Smooth muscle cell of the pulmonary artery (primary cell): ENCODE measurements at places on chromosomes 5 and 9. TPM values are rescaled to one million over a fixed set of nuclear protein-coding genes. Genes with fewer than 3 reads are reported as not detected.

APC gene
- 74.2 and 83.9 TPM in 2 replicates for total RNA-seq

CCNI2 gene
- not detected in 2 replicates for total RNA-seq

OTP gene
- not detected in 2 replicates for total RNA-seq

SPATA31C1 gene
- total RNA-seq: not detected in 2 replicates

PGM5 gene
- total RNA-seq: 16.3 and 33.3 TPM in 2 replicates

AIF1L gene
- 0.46 and 1.2 TPM in 2 replicates for total RNA-seq

CARD9 gene
- total RNA-seq: 0.85 and 3.1 TPM in 2 replicates

PHF24 gene
- total RNA-seq: 0.07 and 0.10 TPM in 2 replicates

C9 gene
- not detected in 2 replicates for total RNA-seq

APBA1 gene
- total RNA-seq: 14.5 and 21.8 TPM in 2 replicates

KCNV2 gene
- total RNA-seq: not detected in 2 replicates

PRRC2B gene
- total RNA-seq: 113 and 117 TPM in 2 replicates
